ENCODE measurements at places on chromosomes 13 and 19. TPM values are rescaled to one million over a fixed set of nuclear protein-coding genes. Genes with fewer than 3 reads are reported as not detected.

The ZIM2 gene
- total RNA-seq = 0.67 TPM

The PPM1N gene
- 1.1 TPM for total RNA-seq

The ZNF805 gene
- total RNA-seq = 16.3 TPM

The TNFSF13B gene
- 2.0 TPM for total RNA-seq

The RXFP2 gene
- not detected for total RNA-seq

The CNN1 gene
- total RNA-seq = 10.2 TPM

The F2RL3 gene
- 14.8 TPM for total RNA-seq

The NOVA2 gene
- 1.9 TPM for total RNA-seq

DNA sequence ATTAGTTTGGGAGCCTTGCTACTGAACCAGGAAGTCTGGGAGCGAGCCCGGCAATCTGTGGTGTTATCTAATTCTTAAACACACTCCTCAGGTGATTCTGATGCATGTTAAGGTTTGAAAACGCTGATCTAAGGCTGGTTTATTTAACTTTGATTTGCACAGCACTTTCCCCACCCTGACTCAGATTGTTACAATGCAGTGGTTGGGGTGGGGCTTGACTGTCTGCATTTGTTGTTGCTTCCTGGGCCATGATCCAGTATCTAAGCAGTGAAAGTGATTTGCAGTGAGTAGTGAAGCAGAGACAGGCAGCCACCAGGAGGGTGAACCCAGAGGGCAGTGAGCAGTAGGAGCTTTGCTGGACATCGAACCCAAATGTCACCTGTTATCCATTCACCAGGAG, 81.6 kb upstream of the ARGLU1 start:
- no peaks in the 10 kb centered on the region for H3K27me3 ChIP-seq
- H3K27ac ChIP-seq = no peak overlapping the region
- H3K4me3 ChIP-seq = no peak overlapping the region
- no peaks in the 10 kb centered on the region for H3K4me1 ChIP-seq
- DNase-seq = no peak

- no peaks in the 10 kb centered on the region for H3K36me3 ChIP-seq
- no peak for DNase-seq
- no peaks in the 10 kb centered on the region for H3K4me1 ChIP-seq
- no peak overlapping the region for H3K4me3 ChIP-seq
These were observed 75.1 kb downstream of the URI1 start for GRCh38 chr19:30017172-30017571.

GRCh38 chr19:18009412-18010066, 1.6 kb downstream of the ARRDC2 start:
- H3K27me3 ChIP-seq = no peaks in the 10 kb centered on the region
- H3K27ac ChIP-seq = no peak overlapping the region
- peaks cover 51% of the 10 kb centered on the region for H3K36me3 ChIP-seq
- DNase-seq = no peak

GRCh38 chr19:7142771-7143170, 73.3 kb downstream of the ZNF557 start:
- no peak overlapping the region for H3K27ac ChIP-seq
- no peak overlapping the region for H3K4me3 ChIP-seq
- no peaks in the 10 kb centered on the region for H3K4me1 ChIP-seq
- H3K27me3 ChIP-seq = no peaks in the 10 kb centered on the region

DNA sequence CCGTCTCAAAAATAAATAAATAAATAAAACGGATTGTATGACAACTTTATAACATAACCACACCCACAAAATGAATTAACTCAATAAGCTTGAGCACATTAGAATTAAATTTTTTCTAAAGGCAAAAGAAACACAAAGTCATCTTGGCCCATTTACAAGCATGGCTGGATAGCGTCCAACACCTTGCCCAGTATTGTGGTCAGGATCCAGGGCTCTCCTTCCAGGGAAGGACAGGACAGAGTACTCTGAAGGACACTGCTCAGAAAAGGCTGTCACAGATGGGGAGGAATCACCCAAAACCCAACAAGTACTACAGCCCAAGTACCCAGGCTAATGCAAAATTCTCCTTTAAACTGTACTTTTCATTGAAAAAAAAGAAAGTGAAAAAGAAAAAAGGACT, 27.1 kb downstream of the SUGP2 start:
- H3K36me3 ChIP-seq = peaks cover 62% of the 10 kb centered on the region
- H3K27ac ChIP-seq = peak overlapping the region; percentile 60
- peak; percentile 79 for DNase-seq
- no peaks in the 10 kb centered on the region for H3K27me3 ChIP-seq

DNA sequence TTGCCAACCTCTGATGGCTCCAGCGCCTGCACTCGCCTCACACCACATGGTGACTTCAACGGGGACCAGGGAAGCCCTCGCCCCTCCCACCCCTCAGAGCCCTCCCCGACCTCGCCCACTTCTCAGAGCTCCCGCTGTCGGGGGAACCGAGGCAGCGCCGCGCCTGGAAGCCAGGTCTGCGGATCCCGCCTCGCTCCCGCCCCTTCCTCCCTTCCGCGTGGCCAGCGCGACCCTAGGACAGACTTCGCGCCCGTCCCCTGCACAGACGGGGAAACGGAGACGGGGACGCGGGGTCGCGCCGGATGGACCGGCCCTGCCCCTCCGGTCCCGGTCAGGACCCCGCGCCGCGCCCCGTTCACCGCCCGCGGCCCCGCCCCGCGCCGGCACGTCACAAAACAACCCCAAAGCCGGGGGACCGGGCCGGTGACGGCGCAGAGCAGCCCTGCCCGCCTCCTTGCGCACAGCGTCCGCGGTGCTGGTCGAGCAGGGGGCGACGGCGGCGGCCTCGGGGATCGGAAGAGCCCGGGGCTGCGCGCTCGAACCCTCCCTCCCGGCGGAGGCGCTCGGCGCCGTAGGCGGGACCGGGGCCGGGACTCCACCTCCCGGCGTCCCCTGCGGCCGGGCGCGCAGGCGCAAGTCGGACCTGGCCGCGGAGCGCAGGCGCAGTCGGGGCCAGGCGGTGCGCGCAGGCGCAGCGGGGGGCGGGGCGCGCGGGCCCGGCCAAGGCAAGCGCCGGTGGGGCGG, 379 bp upstream of the CDC34 start:
- peak; percentile 85 for DNase-seq
- H3K4me3 ChIP-seq = peak overlapping the region; percentile 93
- no peaks in the 10 kb centered on the region for H3K27me3 ChIP-seq
- H3K36me3 ChIP-seq = peaks cover 5% of the 10 kb centered on the region
- peaks cover 28% of the 10 kb centered on the region for H3K4me1 ChIP-seq

DNA sequence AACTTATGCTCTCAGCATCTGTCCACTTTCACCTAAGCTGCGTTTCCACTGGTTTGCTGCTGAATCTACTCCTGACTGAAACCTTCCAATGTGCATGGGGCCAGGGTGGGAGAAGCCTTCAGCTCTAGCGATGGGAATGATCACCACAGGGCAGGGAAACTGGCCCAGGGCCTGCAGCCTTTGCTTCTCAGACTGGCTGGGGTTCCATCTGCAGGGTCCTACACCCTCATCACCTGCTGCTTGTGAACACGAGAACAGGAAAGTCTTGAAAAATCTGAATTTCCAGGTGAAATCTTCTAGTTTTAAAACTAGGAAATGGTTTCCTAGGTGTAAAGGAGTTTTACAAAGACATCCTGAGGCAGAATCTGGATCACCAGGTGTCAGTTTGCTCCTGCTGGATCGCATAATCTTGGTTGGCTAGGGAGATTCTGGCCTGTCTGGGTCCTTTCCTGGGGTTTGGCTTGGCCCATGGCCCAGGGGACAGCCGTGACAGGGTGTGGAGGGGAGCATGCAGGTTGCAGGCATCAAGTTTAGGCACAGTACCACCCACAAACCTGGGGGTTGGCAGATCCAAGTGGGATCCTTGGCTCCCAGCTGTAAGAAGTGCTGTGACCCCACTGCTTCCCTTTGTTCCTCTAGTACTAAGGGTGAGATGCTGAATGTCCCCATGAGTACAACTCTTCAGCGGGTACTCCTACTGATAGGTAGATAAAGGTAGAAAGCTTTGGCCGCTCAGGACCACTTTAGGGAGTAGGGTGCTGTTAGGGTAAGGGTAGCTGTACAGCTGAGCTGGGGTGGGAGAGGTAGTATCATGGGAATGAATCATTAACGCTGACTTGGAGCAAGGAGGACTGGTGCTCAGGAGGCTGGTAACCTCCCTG, 1.8 kb upstream of the UBE2M start:
- peak overlapping the region; percentile 98 for H3K27ac ChIP-seq
- H3K4me1 ChIP-seq = peaks cover 57% of the 10 kb centered on the region
- H3K27me3 ChIP-seq = no peaks in the 10 kb centered on the region
- H3K4me3 ChIP-seq = no peak overlapping the region

GRCh38 chr13:32001154-32001768, 30.3 kb upstream of the FRY start:
- H3K36me3 ChIP-seq = no peaks in the 10 kb centered on the region
- peaks cover 6% of the 10 kb centered on the region for H3K4me1 ChIP-seq
- no peaks in the 10 kb centered on the region for H3K27me3 ChIP-seq
- DNase-seq = peak; percentile 9
- no peak overlapping the region for H3K4me3 ChIP-seq

- no peaks in the 10 kb centered on the region for H3K4me1 ChIP-seq
- H3K36me3 ChIP-seq = no peaks in the 10 kb centered on the region
- DNase-seq = no peak
These were observed 116.0 kb upstream of the ARGLU1 start for GRCh38 chr13:106683918-106684317.

GRCh38 chr19:6733338-6734095, 3.9 kb downstream of the GPR108 start:
- peaks cover 13% of the 10 kb centered on the region for H3K36me3 ChIP-seq
- peaks cover 16% of the 10 kb centered on the region for H3K4me1 ChIP-seq
- no peaks in the 10 kb centered on the region for H3K27me3 ChIP-seq
- no peak for DNase-seq
- H3K4me3 ChIP-seq = no peak overlapping the region

DNA sequence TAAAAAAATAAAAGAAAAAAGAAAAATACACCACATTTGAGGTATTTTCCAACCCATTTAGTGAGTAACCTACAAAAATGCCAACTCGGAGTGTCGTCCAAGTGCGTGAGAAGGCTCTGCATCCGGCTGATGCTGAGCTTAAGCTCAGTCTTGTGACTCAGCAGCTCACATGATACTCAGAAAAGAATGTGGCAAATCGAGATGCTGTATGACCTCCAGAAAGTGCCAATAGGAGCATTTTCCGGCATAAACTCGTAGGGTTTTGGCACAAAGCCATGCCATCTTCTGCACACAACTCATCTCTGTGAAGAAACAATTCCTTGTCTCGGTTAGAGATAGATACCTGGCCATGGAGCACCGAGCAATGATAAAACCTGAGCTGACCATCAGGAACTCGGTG, 58.5 kb downstream of the TRPM4 start:
- DNase-seq = no peak
- H3K27ac ChIP-seq = no peak overlapping the region
- H3K27me3 ChIP-seq = no peaks in the 10 kb centered on the region
- H3K4me1 ChIP-seq = no peaks in the 10 kb centered on the region
- peaks cover 7% of the 10 kb centered on the region for H3K36me3 ChIP-seq
- H3K4me3 ChIP-seq = no peak overlapping the region

DNA sequence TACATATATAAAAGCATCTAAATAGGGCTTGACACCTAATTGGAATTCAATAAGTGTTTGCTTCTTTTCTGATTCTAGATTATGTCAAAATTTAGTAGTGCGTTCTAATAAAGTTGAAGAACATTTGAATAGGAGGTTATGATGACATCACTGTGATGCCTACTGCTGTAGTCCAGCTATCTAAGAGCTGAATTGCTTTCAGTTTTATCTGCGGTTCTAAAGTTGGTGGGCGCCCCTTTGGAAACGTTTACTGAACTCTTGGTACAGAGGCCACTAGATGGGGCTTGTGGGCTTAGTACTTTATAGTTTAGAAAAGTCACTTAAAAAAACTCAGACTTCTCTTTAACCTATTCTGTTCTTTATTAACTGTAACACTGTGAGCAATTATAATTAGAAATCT, 776.9 kb downstream of the GPC5 start:
- H3K27me3 ChIP-seq = no peaks in the 10 kb centered on the region
- H3K36me3 ChIP-seq = no peaks in the 10 kb centered on the region
- no peak overlapping the region for H3K4me3 ChIP-seq

DNA sequence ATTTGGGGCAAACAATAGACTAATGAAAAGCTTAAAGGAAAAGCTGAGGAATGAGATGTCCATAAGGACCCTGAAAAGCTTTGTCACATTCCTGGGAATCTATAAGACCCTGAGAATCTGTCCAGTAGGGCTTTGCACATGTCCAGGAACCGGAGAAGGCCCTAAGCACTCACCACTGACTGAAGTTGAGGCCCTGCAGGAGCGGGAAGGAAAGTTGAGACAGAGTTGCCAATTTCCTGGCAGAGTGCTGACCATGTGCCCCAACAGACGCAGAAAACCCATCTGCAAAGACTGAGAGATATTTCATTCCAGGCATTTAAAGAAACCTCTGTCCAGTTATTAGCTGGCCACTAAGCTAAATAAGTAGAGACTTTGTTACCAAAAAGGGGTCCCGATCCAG, 890.5 kb downstream of the UQCRFS1 start:
- DNase-seq = no peak
- H3K27ac ChIP-seq = no peak overlapping the region
- no peaks in the 10 kb centered on the region for H3K27me3 ChIP-seq
- H3K4me1 ChIP-seq = no peaks in the 10 kb centered on the region
- no peaks in the 10 kb centered on the region for H3K36me3 ChIP-seq

DNA sequence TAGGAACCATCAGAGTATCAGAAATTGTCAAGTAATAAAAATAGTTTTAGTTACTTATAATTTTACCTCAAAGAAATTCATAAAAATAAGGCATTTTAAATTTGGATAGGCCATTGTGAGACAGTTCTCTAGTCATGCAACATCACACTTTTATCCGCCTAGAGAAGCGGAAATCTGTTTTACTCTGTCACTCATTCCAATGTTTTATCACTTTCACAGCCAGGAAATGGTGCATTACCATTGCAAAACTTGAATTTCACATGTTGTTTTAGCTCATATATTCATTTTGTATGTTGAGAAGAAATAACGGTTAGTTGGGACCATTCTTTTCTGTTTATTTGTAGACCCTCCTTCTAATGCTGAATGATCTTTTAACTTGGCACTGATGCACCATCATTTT, 427.2 kb downstream of the GPC6 start:
- no peak for DNase-seq
- no peaks in the 10 kb centered on the region for H3K4me1 ChIP-seq
- no peak overlapping the region for H3K4me3 ChIP-seq
- no peak overlapping the region for H3K27ac ChIP-seq
- H3K36me3 ChIP-seq = no peaks in the 10 kb centered on the region
- H3K27me3 ChIP-seq = no peaks in the 10 kb centered on the region

- H3K4me1 ChIP-seq = no peaks in the 10 kb centered on the region
- no peak overlapping the region for H3K27ac ChIP-seq
- H3K27me3 ChIP-seq = no peaks in the 10 kb centered on the region
These were observed 82.5 kb downstream of the AKAP11 start for GRCh38 chr13:42354241-42355091.

DNA sequence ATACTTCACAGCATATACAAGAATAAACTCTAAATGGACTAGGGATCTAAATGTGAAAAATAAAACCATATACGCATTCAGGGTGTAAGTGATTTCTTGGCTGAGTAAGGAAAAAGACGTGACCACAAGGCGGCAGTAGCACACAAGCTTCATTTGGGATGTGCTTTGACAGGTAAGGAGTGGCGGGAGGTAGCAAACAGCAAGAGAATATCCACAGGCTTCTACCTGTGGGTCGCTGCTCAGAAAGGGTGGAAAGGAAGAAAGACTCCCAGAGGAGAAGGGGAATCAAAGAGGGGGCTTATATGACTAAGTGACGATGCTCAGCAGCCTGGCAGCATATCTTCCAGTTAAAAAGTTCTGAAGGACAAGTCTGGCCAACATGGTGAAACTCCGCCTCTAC, 2.5 kb upstream of the ZNF121 start:
- DNase-seq = peak; percentile 81
- no peaks in the 10 kb centered on the region for H3K27me3 ChIP-seq
- H3K4me3 ChIP-seq = no peak overlapping the region
- H3K4me1 ChIP-seq = peaks cover 15% of the 10 kb centered on the region
